ENCODE measurements at places on chromosomes 1 and 21.
A peak's percentile ranks its signal among the peaks of the same experiment; 100 is the strongest.

GRCh38 chr1:24769656-24770651 lies 24.7 kb downstream of the CLIC4 start:
- peak; percentile 95 for DNase-seq

- peak; percentile 81 for DNase-seq
Observed at GRCh38 chr1:12594966-12595756, 22.8 kb downstream of the DHRS3 start.

GRCh38 chr1:112754116-112754628 lies 39.0 kb upstream of the PPM1J start:
- DNase-seq: peak; percentile 34

DNA sequence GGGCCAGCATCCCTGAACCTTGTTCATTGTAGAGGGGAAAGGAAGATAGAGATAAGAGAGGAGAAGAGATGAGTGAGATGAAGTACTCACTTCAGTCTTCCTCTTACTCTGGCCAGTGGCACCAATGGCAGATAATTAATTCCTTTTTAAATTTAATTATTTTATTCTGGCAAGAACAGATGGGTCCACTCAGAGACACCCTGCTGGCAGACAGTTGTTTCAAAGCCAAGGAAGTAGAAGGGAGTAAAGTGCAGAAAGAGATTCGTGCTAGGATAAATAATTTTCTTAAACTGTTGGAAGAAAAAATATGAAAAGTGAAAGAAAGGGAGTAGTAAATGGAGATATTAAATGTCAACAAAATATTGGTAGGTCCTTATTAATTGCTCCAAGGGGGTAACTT lies 7.7 kb upstream of the GJA5 start:
- no peak for DNase-seq

Data from iris pigment epithelial cell (primary cell).